CD4-positive, alpha-beta T cell treated with Interleukin-2 at 100 ng/mL for 4 hours (primary cell): ENCODE measurements at places on chromosomes 1 and 21.

DNA sequence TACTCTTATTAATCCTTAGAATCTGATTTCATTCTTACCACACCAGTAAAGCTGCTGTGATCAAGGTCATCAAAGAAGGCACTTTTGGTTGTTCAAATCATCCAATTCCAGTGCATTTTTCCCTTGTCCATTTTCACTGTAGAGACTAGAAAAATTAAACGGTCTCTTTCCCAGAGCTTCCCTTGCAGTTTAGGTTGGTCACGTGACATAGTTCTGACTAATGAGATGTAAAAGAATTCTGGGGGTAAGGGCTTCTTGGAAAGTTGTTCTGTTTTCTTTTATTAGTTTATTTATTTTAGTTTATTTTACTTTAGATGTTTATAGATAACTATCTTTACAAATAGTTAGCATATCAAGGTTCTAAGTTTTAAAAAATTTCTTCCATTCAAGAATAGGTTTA is 34.3 kb upstream of the SYCP1 start:
- DNase-seq, result no peak

DNA sequence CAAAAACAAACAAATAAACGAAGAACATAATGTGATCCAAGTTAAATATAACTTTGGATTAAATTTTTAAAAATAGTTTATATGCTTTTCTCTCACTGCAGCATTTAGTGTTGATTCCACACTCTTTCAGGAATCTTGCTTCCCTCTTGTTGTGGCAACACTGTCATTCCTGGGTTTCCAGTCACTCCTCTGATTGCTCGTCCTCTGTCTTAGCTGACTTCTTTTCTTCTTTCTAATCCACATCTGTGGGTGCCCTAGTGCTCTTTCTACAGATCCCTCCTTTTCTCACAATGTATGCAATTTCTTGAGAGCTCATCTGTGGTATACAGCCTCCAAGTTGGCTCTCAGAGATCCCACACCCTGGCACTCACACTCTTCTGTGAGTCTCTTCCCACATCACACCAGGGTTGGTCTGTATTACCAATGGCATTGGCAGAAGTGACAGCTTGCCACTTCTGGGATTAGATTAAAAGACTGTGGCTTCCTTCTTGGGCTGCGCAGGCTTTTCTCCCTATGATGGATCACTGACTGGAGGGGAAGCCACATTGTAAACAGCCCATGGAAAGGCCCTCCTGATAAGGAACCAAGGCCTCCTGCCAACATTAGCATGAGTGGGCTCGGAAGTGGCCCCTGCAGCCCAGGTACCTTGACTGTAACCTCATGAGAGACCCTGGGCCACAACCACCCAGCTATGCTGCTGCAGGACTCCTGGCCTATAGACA is 11.5 kb upstream of the MYOC start:
- no peak for DNase-seq

- no peak for DNase-seq
Observed at GRCh38 chr1:10304295-10304694, 93.9 kb downstream of the KIF1B start.

GRCh38 chr1:210777914-210778313 is 356.0 kb downstream of the KCNH1 start:
- no peak for DNase-seq

DNA sequence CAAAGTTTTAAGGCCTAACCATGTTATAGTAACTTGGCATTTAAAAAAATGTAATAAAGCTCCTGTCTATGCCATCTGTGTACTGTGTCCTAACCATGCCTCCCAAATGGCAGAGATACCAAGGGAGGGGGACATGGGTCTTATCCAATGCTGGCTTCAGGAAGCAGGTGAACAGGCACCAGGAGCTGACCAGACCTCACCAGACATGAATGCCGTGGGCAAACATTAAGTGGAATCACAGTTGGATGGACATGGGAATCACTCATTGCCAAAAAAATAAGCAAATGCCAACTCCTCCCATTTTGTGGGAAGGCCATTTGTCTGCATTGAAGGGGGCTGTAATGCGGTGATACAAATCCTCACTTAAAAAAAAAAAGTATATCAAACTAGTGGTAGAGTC is 22.9 kb downstream of the PROX1 start:
- no peak for DNase-seq

DNA sequence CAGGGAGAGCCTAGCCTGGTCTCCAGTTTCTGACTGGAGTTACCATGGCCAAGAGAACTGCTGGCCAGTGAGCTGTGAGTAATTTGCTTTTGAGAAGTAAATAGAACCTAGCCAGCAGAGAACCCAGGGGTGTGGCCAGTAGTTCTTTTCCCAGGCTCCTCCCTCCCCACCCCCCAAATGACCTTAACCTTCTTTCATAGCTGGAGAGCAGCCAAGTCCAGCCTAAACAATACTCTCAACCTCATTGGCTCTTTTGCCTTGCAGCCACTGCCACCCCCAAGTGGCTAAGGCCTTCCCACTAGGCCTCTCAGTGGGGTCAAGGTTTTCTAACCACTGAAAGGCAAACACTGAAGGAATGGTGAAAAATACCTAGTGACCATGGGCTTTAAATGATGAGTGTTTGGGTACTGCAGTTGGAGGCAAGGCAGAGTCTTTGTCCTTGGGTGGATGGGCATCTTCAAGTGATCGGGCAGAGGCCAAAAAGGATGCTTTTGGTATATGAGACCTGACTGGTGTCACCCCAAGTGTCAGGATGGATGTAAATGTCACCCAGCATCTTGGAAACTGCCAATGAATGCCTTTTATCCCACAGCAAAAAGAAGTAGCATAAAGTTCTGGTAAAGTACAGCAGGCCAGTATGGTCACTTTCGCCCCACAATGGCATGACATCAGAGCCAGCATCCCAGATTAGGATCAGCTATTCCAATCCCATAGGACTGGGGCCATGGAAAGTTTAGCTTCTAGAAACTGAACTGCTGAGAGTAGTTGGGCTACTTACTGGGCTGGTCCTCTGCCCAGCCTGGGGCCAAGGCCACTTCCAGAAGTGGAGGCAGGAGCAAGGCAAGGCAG is 3.5 kb upstream of the PIGV start:
- no peak for DNase-seq

DNA sequence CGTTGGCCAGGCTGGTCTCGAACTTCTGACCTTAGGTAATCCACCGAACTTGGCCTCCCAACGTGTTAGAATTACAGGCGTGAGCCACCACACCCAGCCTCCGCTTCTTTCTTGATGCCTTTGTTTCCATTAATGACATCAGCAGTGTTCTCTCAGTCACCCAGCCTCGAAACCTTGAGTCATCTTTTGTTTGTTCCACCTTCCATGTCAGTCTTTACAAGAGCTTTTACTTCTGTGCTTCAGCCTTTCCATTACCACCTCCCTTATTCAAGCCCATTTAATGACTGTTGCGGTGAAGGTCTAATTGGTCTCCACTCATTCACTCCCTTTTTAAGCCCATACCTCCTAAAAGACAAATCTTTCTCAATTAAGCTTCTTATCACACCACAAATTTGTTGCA is 146.6 kb upstream of the ADGRL2 start:
- no peak for DNase-seq

DNA sequence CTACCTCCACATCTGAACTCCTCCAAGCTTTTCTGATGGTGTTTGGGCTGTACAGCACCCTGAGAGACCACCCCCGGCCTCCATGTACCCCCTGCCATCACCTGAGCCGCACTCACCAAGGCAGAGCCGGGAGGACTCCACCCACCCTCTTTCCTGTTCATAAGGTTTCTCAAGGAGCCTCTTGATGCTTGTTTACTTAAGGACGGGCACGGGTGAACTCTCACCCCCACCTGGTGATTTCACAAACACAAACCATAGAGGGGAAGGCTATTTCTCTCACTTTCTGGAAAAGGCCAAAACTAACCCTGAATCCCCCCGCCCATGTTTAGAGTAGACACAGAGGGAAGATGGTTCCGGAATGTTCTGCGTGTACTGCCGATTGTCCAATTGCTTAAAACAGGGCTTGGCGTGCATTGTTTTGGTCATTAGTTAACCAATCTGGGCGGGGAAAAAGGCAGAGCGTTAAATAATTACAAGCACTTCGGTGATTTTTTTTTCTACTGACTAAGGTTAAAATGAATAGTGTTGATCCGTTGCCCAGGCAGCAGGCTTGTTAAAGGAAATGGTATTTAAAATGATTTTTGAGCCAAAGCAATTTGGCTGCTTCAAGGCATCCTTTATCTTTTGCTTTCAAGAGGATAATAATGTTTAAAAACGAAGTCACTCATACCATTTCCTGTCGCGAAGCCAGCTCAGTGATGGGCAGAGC is 279.8 kb upstream of the VAMP3 start:
- DNase-seq, result no peak

DNA sequence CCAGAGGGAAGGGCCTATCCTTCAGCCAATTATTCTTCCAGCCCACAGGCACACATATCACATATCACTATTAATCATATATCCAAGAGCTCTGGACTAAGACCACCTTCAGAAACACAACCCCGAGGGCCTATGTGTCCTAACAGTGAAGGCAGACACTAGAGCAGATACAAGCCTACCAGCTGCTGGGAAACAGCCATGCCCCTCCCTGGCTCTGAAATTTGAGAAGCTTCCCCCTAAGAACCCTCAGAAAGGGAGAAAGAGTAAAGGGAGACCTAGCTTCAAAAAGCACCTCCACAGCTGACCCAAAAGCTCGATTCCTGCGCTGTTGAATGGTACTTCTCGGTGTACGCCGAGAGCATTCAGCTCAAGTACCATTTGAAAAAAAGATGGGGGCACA is 17.4 kb downstream of the CNN3 start:
- DNase-seq, result no peak

DNA sequence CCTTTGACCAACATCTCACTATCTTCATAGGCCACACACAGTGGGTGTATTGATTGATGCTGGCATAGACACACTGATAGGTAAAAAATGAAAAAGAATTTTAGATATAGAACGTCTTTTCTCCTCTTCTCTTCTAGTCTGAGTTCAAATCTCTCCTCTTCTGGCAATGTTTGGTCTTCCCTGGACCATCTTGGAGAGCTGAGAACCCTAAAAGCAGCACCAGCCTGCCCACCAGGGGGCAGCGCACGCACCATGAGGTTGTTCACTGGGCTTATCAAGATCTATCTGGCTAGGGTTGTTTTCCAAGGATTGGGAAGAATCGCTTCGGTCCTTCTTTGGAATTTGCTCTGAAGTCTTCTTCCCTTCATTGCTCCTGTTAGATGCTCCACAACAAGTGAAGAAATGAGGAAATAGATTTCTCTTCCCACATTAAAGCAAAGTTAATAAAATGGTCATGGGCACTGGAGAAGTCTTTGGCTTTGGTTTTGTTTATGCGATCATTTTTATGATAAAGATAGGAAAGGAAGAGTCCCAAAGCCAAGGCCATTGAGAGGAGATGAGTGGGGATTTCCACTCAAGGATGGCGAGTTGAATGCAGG is 104.0 kb upstream of the OLIG2 start:
- DNase-seq, result peak; percentile 32
